ENCODE measurements at places on chromosomes 3 and 15.

DNA sequence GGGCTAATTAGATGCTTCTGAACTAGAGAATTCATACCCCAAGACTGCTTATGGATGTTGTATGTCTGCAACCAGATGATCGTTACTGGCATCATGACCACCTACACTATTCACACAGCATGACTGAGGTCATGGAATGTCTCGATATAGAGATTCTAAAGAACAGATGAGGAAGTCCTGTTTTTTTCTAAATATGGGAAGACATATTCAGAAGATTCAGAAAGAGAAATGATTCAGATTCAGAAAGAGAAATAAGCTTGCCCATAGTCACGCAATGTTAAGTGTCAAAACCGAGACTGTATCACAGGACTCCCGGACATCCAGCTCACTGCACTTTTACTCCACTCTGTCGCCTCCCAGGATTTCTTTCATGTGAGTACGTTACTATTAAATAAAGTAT, 136.2 kb downstream of the TPRG1 start:
- H3K27ac ChIP-seq = peak overlapping the region; percentile 12
- H3K27me3 ChIP-seq = no peaks in the 10 kb centered on the region
- DNase-seq = no peak
- no peaks in the 10 kb centered on the region for H3K4me1 ChIP-seq
- H3K4me3 ChIP-seq = no peak overlapping the region
- H3K36me3 ChIP-seq = no peaks in the 10 kb centered on the region

GRCh38 chr3:48966367-48966766, 23.7 kb upstream of the P4HTM start:
- H3K27ac ChIP-seq = peak overlapping the region; percentile 70
- no peaks in the 10 kb centered on the region for H3K27me3 ChIP-seq
- H3K4me3 ChIP-seq = peak overlapping the region; percentile 39
- no peaks in the 10 kb centered on the region for H3K36me3 ChIP-seq

DNA sequence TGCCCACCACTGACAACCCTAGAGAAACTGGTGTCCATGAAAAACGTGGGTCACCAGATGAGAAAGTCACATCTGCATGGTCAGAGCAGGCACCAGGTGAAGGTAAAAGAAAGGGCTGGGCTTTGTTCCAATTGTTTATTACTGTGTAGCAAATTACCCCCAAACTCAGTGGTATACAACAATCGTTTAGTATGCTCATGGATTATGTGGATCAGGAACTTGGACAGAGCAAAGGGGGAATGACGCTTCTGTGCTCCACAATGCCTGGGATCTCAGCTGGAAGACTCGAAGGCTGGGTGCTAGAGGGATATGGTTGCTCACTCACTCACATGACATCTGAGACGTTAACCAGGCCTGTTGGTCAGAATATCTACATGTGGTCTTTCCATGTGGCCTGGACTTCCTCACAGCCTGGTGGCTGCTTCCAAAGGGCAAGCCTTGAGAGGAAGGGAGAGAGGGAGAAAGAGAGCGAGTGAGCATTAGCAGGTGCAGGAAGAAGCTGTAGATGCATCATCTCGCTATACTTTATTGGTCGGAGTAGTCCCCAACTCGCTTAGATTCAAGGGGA, 44.9 kb downstream of the LPP start:
- no peak overlapping the region for H3K4me3 ChIP-seq
- no peaks in the 10 kb centered on the region for H3K27me3 ChIP-seq

- H3K27ac ChIP-seq = no peak overlapping the region
- no peak for DNase-seq
- no peaks in the 10 kb centered on the region for H3K36me3 ChIP-seq
These were observed 11.7 kb upstream of the GAP43 start for GRCh38 chr3:115611630-115612029.

DNA sequence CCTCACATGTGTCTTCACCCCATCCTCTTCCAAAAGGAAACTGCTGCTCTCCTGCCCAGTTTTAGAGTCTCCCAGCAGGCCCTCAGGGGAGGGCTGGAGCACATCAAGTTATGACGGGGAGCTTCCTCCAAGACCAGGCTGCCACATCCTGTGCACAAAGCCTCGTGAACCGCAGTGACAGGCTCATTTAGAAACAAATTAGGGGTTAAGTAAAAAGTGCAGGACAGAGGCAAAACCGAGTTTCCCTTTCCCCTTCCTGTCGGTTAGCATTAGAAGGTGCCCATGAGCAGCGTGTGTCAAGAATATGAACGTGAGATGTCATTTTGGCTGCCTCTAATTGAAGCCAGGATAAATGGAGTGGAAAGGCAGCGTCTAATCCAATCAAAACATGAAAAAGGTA, 199.7 kb downstream of the ARRDC4 start:
- no peak overlapping the region for H3K4me3 ChIP-seq
- no peaks in the 10 kb centered on the region for H3K36me3 ChIP-seq
- peak overlapping the region; percentile 46 for H3K27ac ChIP-seq
- H3K27me3 ChIP-seq = no peaks in the 10 kb centered on the region

DNA sequence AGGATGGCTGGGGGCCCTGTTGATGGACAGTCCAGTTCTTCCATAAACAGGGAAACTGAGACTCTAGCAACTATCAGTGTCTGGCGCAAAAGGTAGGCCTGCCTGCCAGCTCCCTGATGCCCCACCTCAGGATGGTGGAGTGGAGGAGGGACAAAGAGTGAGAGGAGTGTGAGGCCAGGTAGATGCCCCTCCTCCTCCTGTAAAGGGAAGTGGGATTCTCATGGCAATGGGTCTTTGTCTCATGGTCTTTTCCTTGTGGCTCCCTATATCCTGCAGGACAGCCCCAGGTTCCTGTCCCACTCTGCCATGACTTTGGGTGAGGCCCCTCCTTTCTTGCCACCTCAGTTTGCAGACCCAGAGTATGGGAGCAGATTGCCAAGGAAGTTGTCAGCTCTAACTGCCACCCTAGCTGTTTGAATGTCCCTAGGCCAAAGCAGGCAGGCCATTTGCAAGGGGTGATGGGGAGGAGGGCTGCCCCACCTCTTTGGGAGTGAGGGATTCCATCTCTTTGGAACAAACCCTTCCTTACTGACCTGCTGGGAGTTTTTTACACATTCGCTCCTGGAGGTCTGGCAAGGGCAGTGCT, 2.8 kb upstream of the DNAH1 start:
- H3K27me3 ChIP-seq = no peaks in the 10 kb centered on the region
- peak overlapping the region; percentile 63 for H3K27ac ChIP-seq
- peak overlapping the region; percentile 52 for H3K4me3 ChIP-seq
- H3K36me3 ChIP-seq = no peaks in the 10 kb centered on the region
